Pancreas (tissue), 10 donors: ENCODE measurements at places on chromosomes 2 and 18.

DNA sequence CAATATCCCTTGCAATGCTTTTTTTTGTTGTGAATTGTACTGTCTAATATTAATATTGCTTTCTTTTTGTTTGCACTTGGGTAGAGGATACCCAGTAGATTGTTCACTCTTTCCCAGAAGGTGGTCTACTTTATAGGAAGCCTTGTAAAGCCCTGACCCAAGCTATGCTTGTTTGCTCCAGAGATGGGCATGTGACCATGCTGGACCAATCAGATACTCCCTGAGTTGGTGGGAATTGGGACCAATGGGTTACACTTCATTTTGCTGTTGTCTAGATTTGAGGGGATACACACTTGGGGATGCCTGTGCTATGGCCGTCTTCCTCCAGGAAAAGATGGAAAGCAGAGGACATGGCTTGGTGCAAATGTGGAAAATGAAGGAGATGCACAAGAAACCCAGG, 314.3 kb downstream of the DYSF start:
- no peak for DNase-seq

- DNase-seq = no peak
Measured at GRCh38 chr2:137659616-137660015, 304.7 kb upstream of the HNMT start.

DNA sequence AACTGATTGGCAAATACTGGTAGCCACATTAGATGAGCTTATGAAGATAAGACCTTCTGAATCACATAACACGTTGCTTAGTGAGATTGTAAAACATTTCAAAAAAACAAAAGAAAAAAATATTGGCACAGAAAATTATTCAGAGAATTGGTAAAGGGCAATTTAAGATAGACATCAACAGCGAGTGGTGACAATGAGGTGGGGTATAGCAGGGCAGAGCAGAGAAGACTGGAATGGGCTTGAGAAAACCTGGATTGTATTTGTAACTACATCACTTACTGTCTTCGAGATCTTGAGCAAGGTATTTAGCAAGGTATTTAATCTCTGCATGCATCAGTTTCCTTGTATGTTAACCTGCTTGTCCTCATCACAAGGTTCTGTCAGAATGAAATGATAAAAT, 313.0 kb upstream of the MEIS1 start:
- DNase-seq = no peak

DNA sequence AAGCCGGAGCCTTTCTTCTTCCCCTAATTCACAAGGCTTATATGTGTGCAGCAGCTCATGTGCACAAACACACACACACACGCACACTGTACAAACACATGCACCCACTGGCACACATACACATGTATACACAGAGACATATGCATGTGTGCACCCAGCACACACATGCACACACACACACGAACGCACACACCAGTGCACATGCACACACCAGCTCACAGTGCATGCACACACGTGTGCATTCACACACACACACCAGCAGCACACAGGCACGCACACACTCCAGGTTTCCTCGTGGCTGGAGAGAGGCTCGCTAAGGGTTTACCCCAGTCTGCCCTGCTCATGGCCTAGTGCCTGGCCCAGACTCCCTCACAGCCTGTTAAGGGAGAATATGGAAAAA, 234.0 kb downstream of the EIPR1 start:
- no peak for DNase-seq

DNA sequence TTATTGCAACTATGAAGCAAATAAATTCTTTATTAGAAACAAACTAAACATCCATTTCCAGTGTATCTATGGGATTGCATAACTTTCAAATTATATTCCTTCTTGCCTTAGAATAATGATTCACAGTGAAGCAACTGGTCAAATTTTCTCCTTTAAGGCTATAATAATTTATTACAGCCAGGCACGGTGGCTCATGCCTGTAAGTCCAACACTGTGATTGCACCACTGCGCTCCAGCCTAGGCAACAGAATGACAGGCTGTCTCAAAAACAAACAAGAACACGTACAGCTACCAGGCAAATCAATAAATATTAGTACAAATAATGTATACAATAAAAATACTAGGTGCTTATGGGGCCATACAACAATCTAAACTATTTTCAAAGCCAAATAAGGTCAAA, 1416.2 kb downstream of the LRP1B start:
- no peak for DNase-seq

- DNase-seq = no peak
Measured at GRCh38 chr2:52396836-52397235, 1364.9 kb upstream of the NRXN1 start.

GRCh38 chr2:127406454-127406853, 11.8 kb upstream of the PROC start:
- no peak for DNase-seq

DNA sequence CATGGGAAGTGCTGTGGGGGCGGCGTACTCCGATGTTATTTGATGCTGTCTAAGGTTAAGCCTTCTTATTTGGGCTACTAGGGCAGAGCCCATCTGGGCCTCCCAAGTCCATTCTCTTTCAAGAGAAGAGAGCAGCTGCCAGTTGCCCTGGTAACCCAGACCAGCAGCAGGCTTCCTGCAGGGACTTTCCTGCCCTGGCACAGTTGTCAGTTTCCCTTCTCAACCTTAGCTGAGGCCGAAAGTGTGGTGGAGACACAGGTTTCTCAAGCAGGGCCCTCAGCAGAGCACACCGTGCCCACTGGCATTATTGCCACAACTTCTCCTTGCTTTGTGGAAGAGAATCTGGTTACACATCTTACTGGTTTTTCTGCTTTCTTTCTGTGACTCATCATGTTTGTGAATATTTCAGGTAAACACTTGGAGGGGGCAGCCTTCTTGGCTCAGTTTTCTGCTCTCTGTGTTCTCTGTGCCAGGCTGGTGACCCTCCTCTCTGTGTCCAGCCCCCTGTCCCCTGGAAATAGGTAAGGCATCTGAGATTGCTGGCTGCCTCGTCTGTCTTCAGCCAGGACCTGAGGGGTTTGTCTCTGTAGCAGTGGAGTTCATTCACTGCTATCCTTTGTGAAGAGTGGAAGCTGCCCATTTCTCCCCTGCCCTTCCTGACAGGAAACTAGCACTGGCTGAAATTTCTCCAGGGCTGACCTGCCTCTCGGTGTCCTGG, 111.0 kb downstream of the B3GNT2 start:
- DNase-seq = no peak

DNA sequence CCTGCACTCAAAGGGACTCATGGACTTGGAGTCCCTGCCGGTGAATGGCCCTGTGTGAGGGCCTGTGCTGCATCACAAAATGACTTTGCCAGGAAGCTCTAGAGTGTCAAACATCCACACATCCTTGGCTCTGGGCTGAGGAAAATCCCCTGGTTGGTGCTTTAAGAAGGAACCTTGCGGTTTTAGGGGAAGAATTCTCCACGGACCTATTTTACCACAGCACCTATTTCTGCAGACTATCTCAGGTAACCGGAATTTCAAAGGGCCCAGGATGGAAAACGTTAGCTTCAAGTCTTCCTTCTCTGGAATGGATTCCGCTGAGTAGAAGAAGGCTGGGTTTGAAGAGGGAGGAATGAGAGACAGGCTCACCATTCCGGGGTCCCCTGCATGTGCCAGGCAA, 166.2 kb downstream of the ALK start:
- no peak for DNase-seq

GRCh38 chr2:233434666-233435330, 80.5 kb downstream of the DGKD start:
- no peak for DNase-seq

DNA sequence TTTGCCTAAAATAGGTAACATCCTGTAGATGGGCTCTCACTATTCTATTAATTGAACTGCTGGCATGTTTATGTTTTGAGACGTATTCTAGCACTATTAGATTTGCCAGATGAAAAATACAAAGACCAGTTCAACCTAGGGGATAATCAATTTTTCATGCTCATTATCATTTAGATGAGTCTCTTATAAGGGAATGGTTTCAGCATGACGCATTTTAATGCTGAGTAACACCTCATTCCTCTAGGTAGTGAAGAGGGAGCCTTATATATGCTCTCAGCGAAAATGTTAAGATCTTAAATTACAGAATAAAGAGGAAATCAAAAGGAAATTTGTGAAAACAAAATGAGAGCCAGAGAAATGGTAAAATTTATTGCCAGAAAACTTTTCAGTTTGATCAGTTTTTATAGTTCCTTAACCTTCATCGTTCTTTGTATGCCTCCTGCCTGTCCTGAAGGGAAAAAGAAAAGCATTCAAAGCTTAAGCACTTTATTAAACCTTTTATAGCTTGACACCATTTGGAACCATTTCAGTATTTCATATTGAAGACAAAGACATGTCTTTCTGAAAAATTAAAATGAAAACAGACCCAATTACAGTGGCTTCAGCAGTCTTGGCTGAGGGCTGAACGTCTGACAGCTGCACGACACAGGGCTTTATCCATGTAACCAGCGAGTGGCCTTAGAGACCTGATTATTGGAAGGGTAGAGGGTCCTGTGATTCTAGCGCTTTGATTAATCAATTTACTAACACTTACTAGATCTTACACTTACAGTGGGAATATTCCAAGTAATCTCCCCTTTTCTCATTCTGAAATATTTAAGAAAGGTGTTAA, 112.8 kb downstream of the ADCYAP1 start:
- no peak for DNase-seq

- no peak for DNase-seq
Measured at GRCh38 chr18:79902640-79903039, 48.8 kb downstream of the SLC66A2 start.

GRCh38 chr18:46072376-46072867, 362 bp upstream of the PSTPIP2 start:
- DNase-seq = no peak
